Body of pancreas (tissue), 4 donors: ENCODE measurements at places on chromosomes 7 and 10. TPM values are rescaled to one million over a fixed set of nuclear protein-coding genes. Genes with fewer than 3 reads are reported as not detected.

- DNase-seq, result no peak
- no peaks in the 10 kb centered on the region for H3K27me3 ChIP-seq
- H3K27ac ChIP-seq, result no peak overlapping the region
- peaks cover 18% of the 10 kb centered on the region for H3K4me1 ChIP-seq
- no peaks in the 10 kb centered on the region for H3K36me3 ChIP-seq
- H3K4me3 ChIP-seq, result no peak overlapping the region
Measured at GRCh38 chr7:30309842-30310435, 25.5 kb downstream of the ZNRF2 start.

TAS2R3 gene
- not detected for total RNA-seq

DNA sequence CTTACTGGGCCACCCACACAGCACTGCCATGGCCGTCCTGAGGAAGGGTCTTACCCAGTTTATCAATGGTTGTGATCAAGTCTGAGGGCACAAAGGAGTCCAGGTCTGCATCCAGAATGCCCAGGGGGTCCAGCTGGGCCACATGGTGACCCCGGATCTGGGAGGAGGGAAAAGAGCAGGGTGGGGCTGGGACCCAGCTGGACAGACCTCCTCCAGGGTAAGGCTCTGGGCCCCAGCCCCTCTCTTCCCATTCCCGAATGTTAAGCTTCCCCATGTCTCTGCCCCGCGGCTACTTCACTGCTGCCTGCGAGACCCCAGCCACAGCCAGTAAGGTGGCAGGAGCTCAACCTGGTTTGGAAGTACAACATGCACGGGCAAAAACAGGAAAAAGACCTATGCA lies 9.5 kb downstream of the OGDHL start:
- no peak for DNase-seq
- H3K27ac ChIP-seq, result no peak overlapping the region
- H3K4me3 ChIP-seq, result no peak overlapping the region
- H3K27me3 ChIP-seq, result no peaks in the 10 kb centered on the region

GRCh38 chr10:44279426-44280126 lies 105.3 kb downstream of the CXCL12 start:
- H3K4me3 ChIP-seq, result no peak overlapping the region
- H3K4me1 ChIP-seq, result no peaks in the 10 kb centered on the region
- no peak for DNase-seq
- no peak overlapping the region for H3K27ac ChIP-seq

DNA sequence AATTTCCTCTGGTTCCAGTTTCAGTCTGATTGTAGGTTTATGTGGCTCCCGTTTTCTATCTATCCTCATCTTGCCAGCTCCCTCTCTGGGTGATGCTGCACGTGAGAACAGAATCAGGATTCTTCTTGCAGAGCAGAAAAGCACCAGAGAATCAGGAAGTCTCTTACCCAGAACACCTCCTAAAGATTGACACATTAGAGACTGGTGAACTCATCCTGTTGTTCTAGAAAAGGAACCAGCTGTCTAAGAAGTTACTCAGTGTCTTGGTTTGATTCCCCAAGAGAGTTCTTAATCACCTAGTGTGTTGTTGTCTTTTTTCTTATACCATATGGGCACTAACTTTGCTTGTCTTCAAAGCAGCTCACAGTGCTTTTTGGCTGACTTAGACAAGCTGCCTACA lies 152.4 kb downstream of the DGKI start:
- no peak overlapping the region for H3K27ac ChIP-seq
- H3K4me3 ChIP-seq, result no peak overlapping the region
- no peaks in the 10 kb centered on the region for H3K27me3 ChIP-seq
- peaks cover 4% of the 10 kb centered on the region for H3K4me1 ChIP-seq

HYAL4 gene
- total RNA-seq, result not detected

- H3K4me3 ChIP-seq, result no peak overlapping the region
- DNase-seq, result no peak
- H3K27ac ChIP-seq, result no peak overlapping the region
- peaks cover 7% of the 10 kb centered on the region for H3K4me1 ChIP-seq
- H3K36me3 ChIP-seq, result no peaks in the 10 kb centered on the region
Measured at GRCh38 chr10:36450380-36450779, 675.0 kb upstream of the ANKRD30A start.

CAV2 gene
- total RNA-seq, result 47.0 TPM

DNA sequence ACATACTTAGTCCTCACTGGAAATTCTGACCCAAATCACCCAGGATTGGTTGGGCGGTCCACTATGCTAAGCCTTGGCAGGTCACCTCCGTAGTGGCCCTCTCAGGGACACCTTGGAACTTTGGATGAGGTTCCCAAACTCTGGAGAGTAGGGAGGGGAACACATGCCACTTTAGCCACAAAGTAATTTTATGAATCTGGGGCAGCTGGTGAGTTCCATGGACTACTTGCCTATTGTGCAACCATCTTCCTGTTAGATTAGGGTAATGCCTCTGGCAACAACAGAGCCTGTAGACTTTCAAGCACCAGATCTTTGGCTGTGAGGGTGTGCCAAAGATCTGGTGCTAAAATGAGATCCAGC lies 77.7 kb downstream of the ITGB8 start:
- H3K4me1 ChIP-seq, result peaks cover 37% of the 10 kb centered on the region
- H3K36me3 ChIP-seq, result no peaks in the 10 kb centered on the region
- H3K4me3 ChIP-seq, result no peak overlapping the region
- DNase-seq, result peak; percentile 42

PHKG1 gene
- not detected for total RNA-seq

- peaks cover 45% of the 10 kb centered on the region for H3K4me1 ChIP-seq
- H3K27ac ChIP-seq, result no peak overlapping the region
Measured at GRCh38 chr7:116357781-116358670, 141.5 kb upstream of the CAV2 start.

GRCh38 chr10:102801496-102801895 lies 35.7 kb downstream of the CYP17A1 start:
- peaks cover 2% of the 10 kb centered on the region for H3K4me1 ChIP-seq
- no peaks in the 10 kb centered on the region for H3K27me3 ChIP-seq
- H3K36me3 ChIP-seq, result no peaks in the 10 kb centered on the region
- H3K27ac ChIP-seq, result no peak overlapping the region
- no peak for DNase-seq

GRCh38 chr7:114086914-114087652 lies 168.3 kb upstream of the PPP1R3A start:
- no peaks in the 10 kb centered on the region for H3K27me3 ChIP-seq
- H3K27ac ChIP-seq, result peak overlapping the region; percentile 96
- no peaks in the 10 kb centered on the region for H3K36me3 ChIP-seq
- H3K4me3 ChIP-seq, result peak overlapping the region; percentile 53

MYH16 gene
- total RNA-seq, result not detected

PLA2G12B gene
- total RNA-seq, result not detected

DNA sequence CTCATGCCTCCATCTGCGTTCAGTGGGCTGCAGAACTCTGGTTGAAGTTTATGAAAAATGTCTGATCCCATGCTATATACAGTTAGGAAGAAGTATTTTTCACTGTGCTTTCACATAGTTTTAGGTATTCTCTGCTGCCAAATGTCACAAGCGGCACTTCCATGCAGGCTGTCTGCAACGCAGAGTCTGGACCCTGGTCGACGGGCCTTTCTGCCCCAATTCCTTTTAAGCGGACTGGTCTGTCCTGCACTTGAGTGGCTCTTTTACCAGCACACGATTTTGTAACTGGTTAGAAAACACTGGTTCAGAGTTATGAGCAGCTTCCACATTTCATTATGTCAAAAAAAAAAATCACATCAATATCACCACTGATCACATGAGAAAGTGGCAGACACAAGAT lies 143.0 kb downstream of the DIP2C start:
- H3K27ac ChIP-seq, result no peak overlapping the region
- peaks cover 13% of the 10 kb centered on the region for H3K4me1 ChIP-seq
- H3K27me3 ChIP-seq, result no peaks in the 10 kb centered on the region
- no peak overlapping the region for H3K4me3 ChIP-seq
- H3K36me3 ChIP-seq, result no peaks in the 10 kb centered on the region

ZDHHC16 gene
- 17.5 TPM for total RNA-seq

DNA sequence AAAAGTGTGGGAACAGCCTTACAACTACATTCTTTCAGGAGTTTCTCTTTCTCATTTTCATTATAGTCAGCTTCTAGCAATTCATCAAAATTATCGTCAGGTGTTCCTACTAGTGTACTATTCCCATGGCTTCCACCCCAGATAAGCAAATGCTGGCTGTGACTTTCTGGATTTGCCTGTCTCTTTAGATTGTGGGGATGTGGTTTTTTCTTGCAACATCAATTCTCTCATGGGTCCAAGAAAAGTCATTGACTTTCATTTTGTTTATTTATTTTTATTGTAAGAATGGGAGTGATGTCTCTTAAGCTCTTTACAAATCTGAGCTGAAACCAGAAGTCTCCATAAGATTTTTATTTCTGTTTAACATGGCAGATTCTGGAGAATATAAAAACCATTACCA lies 349.7 kb upstream of the SEMA3C start:
- no peaks in the 10 kb centered on the region for H3K4me1 ChIP-seq
- H3K4me3 ChIP-seq, result no peak overlapping the region

GRCh38 chr10:58334817-58335305 lies at the start of gene UBE2D1:
Gene UBE2D1 (plus strand): TSS chr10:58335006. CDS start chr10:58335202, 196 bp downstream.
- H3K27ac ChIP-seq, result peak within 1 kb of the TSS; percentile 88
- H3K4me3 ChIP-seq, result peak within 1 kb of the TSS; percentile 100
- peak; percentile 92 for DNase-seq
- peaks cover 12% of the 10 kb centered on the region for H3K4me1 ChIP-seq
- H3K36me3 ChIP-seq, result no peaks in the 10 kb centered on the region

DNA sequence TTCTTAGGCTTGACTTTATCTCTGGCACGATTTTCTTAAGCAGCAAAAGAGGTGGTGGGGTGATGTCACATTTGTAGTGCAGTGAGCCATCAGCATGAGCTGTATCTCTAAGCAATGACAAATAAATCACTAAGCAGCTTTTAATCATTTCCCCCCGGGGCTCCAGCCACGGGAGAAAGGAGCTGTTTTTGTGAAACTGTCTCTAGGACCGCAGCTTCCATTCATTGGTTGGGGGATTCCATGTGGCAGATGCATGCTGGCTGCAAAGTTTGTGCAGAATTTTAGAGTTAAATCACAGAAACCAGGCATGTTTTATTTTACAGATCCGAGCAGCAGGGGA lies 464 bp downstream of the KIAA1217 start:
- peak overlapping the region; percentile 30 for H3K4me3 ChIP-seq
- H3K27me3 ChIP-seq, result no peaks in the 10 kb centered on the region
- no peaks in the 10 kb centered on the region for H3K36me3 ChIP-seq
- peak; percentile 22 for DNase-seq
- peak overlapping the region; percentile 90 for H3K27ac ChIP-seq
- H3K4me1 ChIP-seq, result peaks cover 42% of the 10 kb centered on the region

- H3K27me3 ChIP-seq, result no peaks in the 10 kb centered on the region
- H3K36me3 ChIP-seq, result no peaks in the 10 kb centered on the region
- no peak for DNase-seq
- no peaks in the 10 kb centered on the region for H3K4me1 ChIP-seq
- no peak overlapping the region for H3K27ac ChIP-seq
Measured at GRCh38 chr7:84393786-84394185, 199.2 kb upstream of the SEMA3A start.

DNA sequence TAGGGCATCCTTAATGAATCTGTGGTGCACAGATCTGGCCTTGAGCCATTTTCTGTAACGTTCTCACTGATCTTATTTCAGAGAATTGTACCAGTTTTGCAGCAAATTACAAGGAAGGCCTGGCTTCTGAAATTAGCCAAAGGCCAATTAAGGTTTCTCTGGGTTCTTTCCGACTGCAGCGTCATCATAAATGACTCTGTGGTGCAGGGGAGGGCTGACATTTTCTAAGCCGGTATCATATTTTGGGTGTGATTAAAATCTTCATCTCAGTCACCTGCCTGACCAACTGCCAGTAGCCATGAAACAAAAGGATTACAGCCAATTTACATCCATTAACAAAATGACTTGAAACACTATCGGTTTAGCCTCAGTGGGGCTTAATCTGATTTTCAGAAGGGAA lies 363.7 kb downstream of the ADRA2A start:
- no peak overlapping the region for H3K4me3 ChIP-seq
- no peak for DNase-seq
- no peak overlapping the region for H3K27ac ChIP-seq
- no peaks in the 10 kb centered on the region for H3K36me3 ChIP-seq
- H3K4me1 ChIP-seq, result no peaks in the 10 kb centered on the region
